Left lung (tissue), 14 donors: ENCODE measurements at places on chromosomes 4 and X. TPM values are rescaled to one million over a fixed set of nuclear protein-coding genes. Genes with fewer than 3 reads are reported as not detected.
A peak's percentile ranks its signal among the peaks of the same experiment; 100 is the strongest.

Gene DDX3X
- total RNA-seq: 268 TPM

GRCh38 chr4:8472158-8472688 is 31.6 kb downstream of the TRMT44 start:
- no peaks in the 10 kb centered on the region for H3K4me1 ChIP-seq
- H3K27ac ChIP-seq: peak overlapping the region; percentile 71
- no peaks in the 10 kb centered on the region for H3K36me3 ChIP-seq

Gene PABPC5
- 1.2 TPM for total RNA-seq

DNA sequence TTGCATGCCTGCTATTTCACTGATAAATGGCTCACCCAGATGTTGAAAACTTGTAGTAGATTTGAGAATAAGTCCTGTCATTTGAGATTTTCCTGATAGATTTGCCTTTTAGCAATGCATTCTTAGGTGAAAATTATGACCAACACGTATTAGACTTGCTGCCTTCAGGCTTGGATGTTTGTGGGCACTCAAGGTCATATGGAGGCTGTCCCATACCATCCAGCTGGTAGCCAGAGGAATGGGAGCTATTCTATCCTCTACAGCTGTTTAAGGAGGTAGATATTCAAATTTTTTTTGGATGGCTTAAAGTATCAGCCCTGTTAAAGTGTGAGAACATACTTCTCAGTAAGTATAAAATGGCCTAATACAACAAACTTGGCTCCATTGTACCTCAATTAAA is 34.7 kb downstream of the RTL3 start:
- no peaks in the 10 kb centered on the region for H3K36me3 ChIP-seq
- no peak for DNase-seq
- no peaks in the 10 kb centered on the region for H3K27me3 ChIP-seq
- H3K4me1 ChIP-seq: no peaks in the 10 kb centered on the region

GRCh38 chrX:106698693-106699092 is 27.8 kb upstream of the RNF128 start:
- no peaks in the 10 kb centered on the region for H3K36me3 ChIP-seq
- no peak overlapping the region for H3K27ac ChIP-seq
- peaks cover 6% of the 10 kb centered on the region for H3K27me3 ChIP-seq
- H3K4me1 ChIP-seq: no peaks in the 10 kb centered on the region
- no peak overlapping the region for H3K4me3 ChIP-seq
- no peak for DNase-seq

DNA sequence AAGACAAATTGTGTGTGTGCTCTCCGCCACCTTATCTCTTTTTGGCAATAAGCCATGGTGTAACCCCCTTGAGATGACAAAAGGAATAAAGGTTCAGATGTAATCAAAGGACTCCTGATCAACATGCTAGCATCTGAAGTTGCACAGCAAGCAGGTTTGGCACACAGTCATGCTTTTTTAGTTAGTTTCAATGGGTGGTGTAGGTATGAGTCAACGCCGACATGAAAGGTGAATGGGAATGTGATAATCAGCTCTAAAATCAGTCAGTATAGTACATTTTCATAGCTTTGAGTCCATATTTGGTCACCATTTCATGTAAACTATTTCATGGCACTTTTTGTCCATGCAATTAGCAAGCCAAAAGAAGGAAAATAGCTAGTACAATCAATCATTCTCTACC is 50.4 kb upstream of the ETNPPL start:
- no peaks in the 10 kb centered on the region for H3K36me3 ChIP-seq
- no peaks in the 10 kb centered on the region for H3K4me1 ChIP-seq
- DNase-seq: no peak
- H3K27ac ChIP-seq: no peak overlapping the region
- no peak overlapping the region for H3K4me3 ChIP-seq
- H3K27me3 ChIP-seq: no peaks in the 10 kb centered on the region

Gene NKRF
- 8.8 TPM for total RNA-seq

DNA sequence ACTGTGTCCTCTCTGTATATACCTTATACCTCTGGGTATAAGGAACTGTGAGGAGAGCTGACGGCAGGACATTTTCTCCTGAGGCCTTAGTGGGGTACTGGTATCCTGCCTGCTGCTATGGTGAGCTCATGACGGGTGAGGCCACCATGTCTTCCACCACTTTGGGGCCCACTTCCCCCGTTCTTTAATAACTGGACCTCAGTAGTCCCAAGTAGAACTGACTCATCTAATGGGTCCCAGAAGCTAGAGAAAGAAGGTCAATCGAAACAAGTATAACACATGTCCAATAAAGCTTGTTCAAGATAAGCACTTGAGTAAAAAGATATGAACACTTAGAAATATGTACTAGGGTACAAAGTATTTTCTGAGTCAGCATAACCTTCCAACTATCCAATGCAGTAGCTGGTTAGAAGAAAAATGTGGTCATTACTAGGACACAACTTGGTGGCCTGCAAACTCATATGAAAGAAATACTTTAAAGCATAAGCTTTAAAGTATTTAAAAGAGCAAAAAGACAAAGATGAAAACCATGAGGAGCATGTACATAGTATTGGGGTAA is 71.7 kb downstream of the DIPK2B start:
- H3K36me3 ChIP-seq: no peaks in the 10 kb centered on the region
- H3K4me3 ChIP-seq: no peak overlapping the region
- no peak for DNase-seq
- no peaks in the 10 kb centered on the region for H3K4me1 ChIP-seq

Gene PLP1
- 0.08 TPM for total RNA-seq

DNA sequence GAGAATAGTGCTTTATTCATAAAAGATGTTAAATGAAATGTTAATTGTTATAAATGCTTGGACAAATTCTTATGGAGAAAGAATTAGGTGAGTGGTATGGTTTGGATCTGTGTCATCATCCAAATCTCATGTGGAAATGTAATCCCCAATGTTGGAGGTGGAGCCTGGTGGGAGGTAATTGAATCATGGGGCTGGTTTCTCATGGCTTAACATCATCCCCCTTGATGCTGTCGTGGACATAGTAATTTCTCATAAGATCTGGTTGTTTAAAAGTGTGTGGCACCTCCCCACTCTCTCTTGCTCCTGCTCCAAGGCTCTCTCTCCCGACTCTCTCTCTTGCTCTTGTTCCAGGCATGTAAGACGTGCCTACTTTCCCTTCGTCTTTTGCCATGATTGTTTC is 22.5 kb downstream of the GYPE start:
- H3K27me3 ChIP-seq: no peaks in the 10 kb centered on the region
- no peak overlapping the region for H3K27ac ChIP-seq
- DNase-seq: no peak
- H3K36me3 ChIP-seq: no peaks in the 10 kb centered on the region

GRCh38 chr4:61549336-61549735 is 349.2 kb downstream of the ADGRL3 start:
- H3K4me3 ChIP-seq: no peak overlapping the region
- no peak overlapping the region for H3K27ac ChIP-seq
- DNase-seq: no peak
- H3K36me3 ChIP-seq: no peaks in the 10 kb centered on the region

Gene STIM2
- total RNA-seq: 29.1 TPM

- H3K4me3 ChIP-seq: no peak overlapping the region
- H3K36me3 ChIP-seq: peaks cover 32% of the 10 kb centered on the region
- no peaks in the 10 kb centered on the region for H3K27me3 ChIP-seq
Measured at GRCh38 chrX:154529206-154529612, 13.2 kb upstream of the FAM3A start.

Gene BBS12
- 3.4 TPM for total RNA-seq

- DNase-seq: no peak
- H3K4me3 ChIP-seq: no peak overlapping the region
- H3K4me1 ChIP-seq: no peaks in the 10 kb centered on the region
- H3K27me3 ChIP-seq: no peaks in the 10 kb centered on the region
- H3K27ac ChIP-seq: no peak overlapping the region
- H3K36me3 ChIP-seq: no peaks in the 10 kb centered on the region
Measured at GRCh38 chrX:18825375-18825774, 117.9 kb downstream of the PPEF1 start.

Gene CPZ
- total RNA-seq: 18.4 TPM

- H3K4me1 ChIP-seq: no peaks in the 10 kb centered on the region
- H3K4me3 ChIP-seq: no peak overlapping the region
- H3K36me3 ChIP-seq: no peaks in the 10 kb centered on the region
- H3K27me3 ChIP-seq: peaks cover 7% of the 10 kb centered on the region
Measured at GRCh38 chrX:39650768-39651347, 446.9 kb downstream of the BCOR start.

Gene SMIM31
- total RNA-seq: not detected

Gene GCNA
- total RNA-seq: 0.64 TPM

Gene GPAT3
- total RNA-seq: 16.6 TPM

GRCh38 chr4:6942238-6942800 is 32.7 kb downstream of the TBC1D14 start:
- peaks cover 81% of the 10 kb centered on the region for H3K4me1 ChIP-seq
- DNase-seq: peak; percentile 67
- H3K4me3 ChIP-seq: no peak overlapping the region
- H3K27ac ChIP-seq: peak overlapping the region; percentile 95

GRCh38 chr4:121786221-121786620 is 14.9 kb upstream of the EXOSC9 start:
- DNase-seq: no peak
- H3K27me3 ChIP-seq: no peaks in the 10 kb centered on the region
- no peaks in the 10 kb centered on the region for H3K4me1 ChIP-seq

DNA sequence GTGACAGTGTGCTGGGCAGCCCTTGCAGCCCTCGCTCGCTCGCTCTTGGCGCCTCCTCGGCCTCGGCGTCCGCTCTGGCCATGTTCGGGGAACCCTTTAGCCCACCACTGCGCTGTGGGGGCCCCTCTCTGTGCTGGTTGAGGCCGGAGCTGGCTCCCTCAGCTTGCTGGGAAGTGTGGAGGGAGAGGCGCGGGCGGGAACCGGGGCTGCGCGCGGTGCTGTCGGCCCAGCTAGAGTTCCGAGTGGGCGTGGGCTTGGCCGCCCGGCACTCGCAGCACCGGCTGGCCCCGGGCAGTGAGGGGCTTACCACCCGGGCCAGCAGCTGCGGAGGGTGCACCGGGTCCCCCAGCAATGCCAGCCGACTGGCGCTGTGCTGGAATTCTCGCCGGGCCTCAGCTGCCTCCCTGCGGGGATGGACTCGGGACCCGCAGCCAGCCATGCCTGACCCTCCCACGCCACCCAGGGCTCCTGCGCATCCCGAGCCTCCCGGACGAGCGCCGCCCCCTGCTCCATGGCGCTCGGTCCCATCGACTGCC is 770.1 kb upstream of the GALNTL6 start:
- H3K4me3 ChIP-seq: no peak overlapping the region
- DNase-seq: no peak
- H3K36me3 ChIP-seq: no peaks in the 10 kb centered on the region
- no peaks in the 10 kb centered on the region for H3K27me3 ChIP-seq
- no peak overlapping the region for H3K27ac ChIP-seq
- H3K4me1 ChIP-seq: no peaks in the 10 kb centered on the region

Gene ALPK1
- total RNA-seq: 38.5 TPM

GRCh38 chrX:136495043-136495442 is 2.3 kb upstream of the HTATSF1 start:
- H3K4me1 ChIP-seq: no peaks in the 10 kb centered on the region
- DNase-seq: no peak
- no peak overlapping the region for H3K4me3 ChIP-seq
- H3K27ac ChIP-seq: no peak overlapping the region

DNA sequence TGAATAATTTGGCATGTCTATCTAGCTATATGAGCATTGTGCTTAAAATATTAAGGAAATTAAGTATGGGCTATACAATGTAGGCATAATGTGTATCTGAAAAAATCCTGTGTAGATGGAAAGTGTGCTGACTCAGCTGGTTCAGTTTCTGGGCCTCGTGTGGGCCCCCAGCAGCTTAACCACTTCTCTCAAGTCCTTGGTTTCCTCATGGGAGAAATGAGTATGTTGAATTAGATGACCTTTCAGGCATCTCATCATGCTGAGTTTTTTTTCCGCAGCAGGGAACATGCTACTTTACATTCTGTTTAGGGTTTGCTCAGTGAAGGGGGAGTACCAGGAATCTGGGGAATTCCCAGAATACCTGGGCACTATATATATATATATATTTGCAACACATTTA is 30.5 kb downstream of the RHOH start:
- no peaks in the 10 kb centered on the region for H3K36me3 ChIP-seq
- peaks cover 7% of the 10 kb centered on the region for H3K4me1 ChIP-seq
- no peak for DNase-seq
- H3K27me3 ChIP-seq: no peaks in the 10 kb centered on the region

DNA sequence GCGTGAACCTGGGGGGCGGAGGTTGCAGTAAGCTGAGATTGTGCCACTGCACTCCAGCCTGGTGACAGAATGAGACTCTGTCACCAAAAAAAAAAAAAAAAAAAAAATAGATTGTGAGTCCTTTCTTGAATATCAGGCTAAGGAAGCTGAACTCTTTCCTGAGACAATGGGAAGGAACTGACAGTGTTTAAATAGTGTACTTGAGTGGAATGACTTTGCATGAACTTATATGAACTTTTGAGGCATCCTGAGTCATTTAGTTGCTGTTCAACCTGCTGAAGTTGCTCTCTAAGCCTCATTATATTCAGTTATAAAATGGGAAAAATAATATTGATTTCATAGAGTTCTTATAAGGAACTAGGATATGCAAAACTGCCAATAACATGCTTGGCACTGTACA is 79.3 kb upstream of the LIMCH1 start:
- H3K27ac ChIP-seq: no peak overlapping the region
- no peak for DNase-seq
- no peaks in the 10 kb centered on the region for H3K27me3 ChIP-seq
- H3K4me1 ChIP-seq: peaks cover 14% of the 10 kb centered on the region
- H3K4me3 ChIP-seq: no peak overlapping the region

DNA sequence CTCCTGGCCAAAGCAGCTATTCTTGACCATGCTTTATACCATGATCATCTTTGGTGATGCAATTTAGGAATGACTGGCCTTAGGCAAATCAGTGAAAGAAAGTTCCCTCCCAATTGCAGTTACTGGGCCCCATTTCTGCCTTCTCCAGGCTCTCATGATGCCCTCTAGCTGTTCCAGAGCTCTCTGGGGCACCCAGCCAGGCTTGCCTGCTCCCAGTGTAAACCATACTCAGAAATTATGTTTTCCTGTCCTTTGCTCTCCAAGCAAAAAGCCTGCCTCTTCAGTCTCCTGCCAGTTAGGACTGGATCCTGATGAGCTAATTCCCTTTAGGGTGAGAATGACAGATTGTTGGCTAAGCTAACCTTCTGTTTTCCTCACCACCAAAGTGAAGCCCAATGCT is 85.3 kb upstream of the RBPJ start:
- no peaks in the 10 kb centered on the region for H3K36me3 ChIP-seq
- H3K4me3 ChIP-seq: no peak overlapping the region
- peak overlapping the region; percentile 1 for H3K27ac ChIP-seq

- DNase-seq: no peak
- H3K27me3 ChIP-seq: no peaks in the 10 kb centered on the region
- H3K36me3 ChIP-seq: no peaks in the 10 kb centered on the region
- H3K27ac ChIP-seq: no peak overlapping the region
Measured at GRCh38 chrX:9188117-9188516, 154.2 kb upstream of the FAM9B start.

Gene NR0B1
- not detected for total RNA-seq

Gene PLXNB3
- total RNA-seq: 3.0 TPM

Gene COX7B2
- not detected for total RNA-seq

Gene CTSO
- total RNA-seq: 20.9 TPM

Gene DACH2
- 0.17 TPM for total RNA-seq
